Stimulated activated naive B cell treated with anti-CD40 and anti-IgM and Interleukin-4, amounts not matched to agents 10 μg/mL and 1 μg/mL and 100 μg/mL, for 72 hours (primary cell): ENCODE measurements at places on chromosomes 7 and 10.

DNA sequence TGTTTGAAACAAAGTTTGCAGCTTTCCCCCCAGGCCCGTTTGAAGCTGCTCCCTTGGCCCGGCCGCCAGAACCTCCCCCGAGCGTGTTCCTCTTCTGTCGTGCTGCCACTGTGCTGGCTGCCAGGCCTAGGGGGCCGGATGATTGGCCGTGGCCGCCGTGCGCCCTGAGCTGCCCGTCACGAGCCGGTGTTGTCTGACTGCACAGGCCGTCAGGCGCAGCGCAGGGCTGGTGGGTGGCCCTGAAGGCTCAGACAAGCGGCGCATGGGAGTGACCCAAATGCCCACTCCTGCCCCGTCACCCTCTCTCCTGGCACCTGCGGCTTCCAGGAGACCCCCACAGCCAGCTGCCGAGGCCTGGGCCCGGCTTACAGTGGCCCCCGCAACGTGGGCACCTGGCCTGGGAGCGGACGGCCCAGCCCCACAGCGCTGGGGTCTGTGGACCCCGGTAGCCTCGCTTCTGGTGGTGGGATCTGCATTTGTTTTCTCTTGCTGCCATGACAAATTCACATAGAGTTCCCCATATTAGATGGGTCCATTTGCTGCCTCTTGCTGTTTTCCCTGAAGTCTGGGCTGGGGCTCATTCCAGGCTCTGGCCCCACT lies 13.1 kb downstream of the JAKMIP3 start:
- peaks cover 18% of the 10 kb centered on the region for H3K27me3 ChIP-seq
- H3K27ac ChIP-seq, result no peak overlapping the region
- H3K4me3 ChIP-seq, result no peak overlapping the region
- no peaks in the 10 kb centered on the region for H3K36me3 ChIP-seq
- no peak for DNase-seq
- H3K4me1 ChIP-seq, result no peaks in the 10 kb centered on the region

DNA sequence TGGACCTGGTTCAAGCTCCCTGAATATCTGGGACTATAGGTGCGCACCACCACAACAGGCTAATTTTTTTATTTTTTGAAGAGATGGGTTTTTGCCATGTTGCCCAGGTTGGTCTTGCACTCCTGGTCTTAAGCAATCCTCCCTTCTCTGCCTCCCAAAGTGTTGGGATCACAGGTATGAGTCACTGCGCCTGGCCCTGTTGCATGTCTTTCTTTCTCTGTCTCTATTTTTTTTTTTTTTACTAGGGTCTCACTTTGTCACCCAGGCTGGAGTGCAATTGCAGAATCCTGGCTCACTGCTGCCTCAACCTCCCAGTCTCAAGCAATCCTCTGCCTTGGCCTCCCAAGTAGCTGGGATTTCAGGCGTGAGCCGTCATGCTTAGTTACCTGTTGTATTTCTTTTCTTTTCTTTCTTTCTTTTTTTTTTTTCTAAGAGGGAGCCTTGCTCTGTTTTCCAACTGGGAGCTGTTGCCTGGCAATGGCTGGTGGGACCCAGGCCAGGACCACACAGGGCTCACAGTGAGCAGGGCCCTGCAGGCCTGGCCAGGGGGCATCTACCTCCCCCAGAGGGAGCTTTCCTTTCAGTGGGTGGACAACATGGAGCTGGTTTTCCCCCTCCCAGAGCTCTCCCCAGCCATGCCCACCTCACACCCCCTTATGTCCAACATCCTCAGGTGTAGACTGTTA lies 6.0 kb downstream of the MYL7 start:
- no peaks in the 10 kb centered on the region for H3K27me3 ChIP-seq
- H3K4me1 ChIP-seq, result no peaks in the 10 kb centered on the region
- no peak overlapping the region for H3K27ac ChIP-seq

DNA sequence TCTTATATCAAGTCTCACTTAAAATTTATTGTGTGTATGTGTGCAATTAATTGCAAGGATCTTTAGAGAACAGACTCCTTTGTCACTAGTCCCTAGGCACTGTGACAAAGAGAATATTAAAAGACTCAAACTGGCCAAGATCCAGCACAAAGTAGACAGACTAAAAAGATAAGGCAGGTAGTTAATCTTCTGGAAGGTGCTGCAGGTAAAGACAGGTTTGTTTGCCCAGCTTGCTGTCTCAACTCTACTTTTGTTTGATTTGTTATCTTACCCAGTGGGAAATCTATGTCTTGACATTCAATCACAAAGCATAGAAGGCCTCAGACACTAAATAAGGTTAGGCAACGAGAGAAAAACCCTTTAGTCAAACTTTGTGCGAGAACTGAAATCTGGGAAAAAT lies 807.9 kb upstream of the LRRN3 start:
- H3K36me3 ChIP-seq, result no peaks in the 10 kb centered on the region
- H3K4me3 ChIP-seq, result no peak overlapping the region
- no peak overlapping the region for H3K27ac ChIP-seq
- DNase-seq, result no peak

- no peaks in the 10 kb centered on the region for H3K4me1 ChIP-seq
- H3K27ac ChIP-seq, result no peak overlapping the region
- H3K4me3 ChIP-seq, result no peak overlapping the region
- DNase-seq, result no peak
- no peaks in the 10 kb centered on the region for H3K27me3 ChIP-seq
- no peaks in the 10 kb centered on the region for H3K36me3 ChIP-seq
Measured at GRCh38 chr7:122572706-122573105, 126.2 kb downstream of the RNF133 start.

GRCh38 chr10:70417568-70417967 lies 13.6 kb downstream of the EIF4EBP2 start:
- H3K27me3 ChIP-seq, result no peaks in the 10 kb centered on the region
- H3K4me1 ChIP-seq, result peaks cover 35% of the 10 kb centered on the region
- H3K27ac ChIP-seq, result no peak overlapping the region
- peaks cover 22% of the 10 kb centered on the region for H3K36me3 ChIP-seq
- DNase-seq, result no peak
- H3K4me3 ChIP-seq, result no peak overlapping the region

GRCh38 chr10:46329690-46330016 lies 42.9 kb downstream of the ANTXRL start:
- peaks cover 10% of the 10 kb centered on the region for H3K27me3 ChIP-seq
- no peak overlapping the region for H3K4me3 ChIP-seq
- no peak overlapping the region for H3K27ac ChIP-seq
- no peak for DNase-seq

DNA sequence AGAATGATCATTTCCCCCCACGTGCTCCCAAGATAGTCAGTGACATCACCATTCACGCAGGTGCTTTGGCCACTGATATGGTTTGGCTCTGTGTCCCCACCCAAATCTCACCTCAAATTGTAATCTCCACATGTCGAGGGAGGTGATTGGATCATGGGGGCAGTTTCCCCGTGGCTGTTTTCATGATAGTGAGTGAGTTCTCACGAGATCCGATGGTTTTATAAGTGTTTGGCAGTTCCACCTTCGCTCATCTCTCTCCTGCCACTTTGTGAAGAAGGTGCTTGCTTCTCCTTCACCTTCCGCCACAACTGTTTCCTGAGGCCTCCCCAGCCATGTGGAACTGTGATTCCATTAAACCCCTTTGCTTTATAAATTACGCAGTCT lies 205.4 kb upstream of the SH2B2 start:
- no peak overlapping the region for H3K27ac ChIP-seq
- DNase-seq, result no peak
- H3K4me1 ChIP-seq, result peaks cover 15% of the 10 kb centered on the region
- H3K4me3 ChIP-seq, result no peak overlapping the region
- H3K27me3 ChIP-seq, result no peaks in the 10 kb centered on the region

- no peak for DNase-seq
- no peaks in the 10 kb centered on the region for H3K27me3 ChIP-seq
- no peaks in the 10 kb centered on the region for H3K36me3 ChIP-seq
- H3K4me3 ChIP-seq, result no peak overlapping the region
Measured at GRCh38 chr7:16365952-16366351, 55.4 kb downstream of the CRPPA start.

DNA sequence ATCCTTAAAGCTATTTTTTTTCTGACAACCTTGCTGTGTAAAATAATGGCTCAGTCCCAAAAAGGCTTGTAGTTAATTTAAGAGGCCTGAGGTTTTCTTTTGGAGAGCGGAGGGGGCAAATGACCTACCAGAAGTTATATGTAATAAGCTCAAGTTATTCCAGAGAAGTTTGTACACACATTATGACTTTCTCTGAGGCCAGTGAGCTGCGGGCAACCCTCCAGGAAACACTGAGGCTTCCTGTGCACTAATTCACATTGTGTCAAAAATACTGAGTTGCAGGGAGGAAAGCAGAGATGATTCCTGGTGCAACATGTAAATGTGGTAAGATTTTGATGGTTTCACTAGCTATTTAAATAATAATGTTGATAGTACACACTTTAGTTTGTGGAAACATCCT lies 188.6 kb downstream of the DIP2C start:
- DNase-seq, result no peak
- no peak overlapping the region for H3K4me3 ChIP-seq
- no peaks in the 10 kb centered on the region for H3K36me3 ChIP-seq
- H3K27ac ChIP-seq, result no peak overlapping the region
- H3K4me1 ChIP-seq, result peaks cover 8% of the 10 kb centered on the region

- peaks cover 45% of the 10 kb centered on the region for H3K4me1 ChIP-seq
- no peak for DNase-seq
- peaks cover 2% of the 10 kb centered on the region for H3K36me3 ChIP-seq
Measured at GRCh38 chr7:148334959-148335577, 255.5 kb upstream of the C7orf33 start.

DNA sequence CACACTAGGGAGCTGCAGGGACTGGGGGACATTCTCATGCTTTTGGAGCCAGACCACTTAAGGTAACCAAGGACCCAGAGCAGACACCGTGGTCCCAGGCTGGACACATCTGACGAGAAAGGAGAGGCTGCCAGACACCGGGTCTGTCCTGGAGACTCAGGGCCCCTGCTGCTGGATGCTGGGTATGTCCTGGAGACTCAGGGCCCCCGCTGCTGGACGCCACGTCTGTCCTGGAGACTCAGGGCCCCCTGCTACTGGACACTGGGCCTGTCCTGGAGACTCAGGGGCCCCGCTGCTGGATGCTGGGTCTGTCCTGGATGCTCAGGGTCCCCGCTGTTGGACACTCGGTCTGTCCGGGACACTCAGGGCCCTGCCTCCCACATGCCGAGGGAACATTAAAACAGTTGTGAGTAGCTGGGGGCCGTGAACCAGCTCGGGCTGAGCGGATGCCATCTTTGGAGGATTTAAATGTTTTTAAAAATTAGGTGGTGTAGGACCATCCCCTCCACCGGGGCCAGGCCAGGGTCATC lies 249.7 kb downstream of the DNAJB6 start:
- peaks cover 69% of the 10 kb centered on the region for H3K27me3 ChIP-seq
- no peak for DNase-seq
- no peak overlapping the region for H3K27ac ChIP-seq
- no peaks in the 10 kb centered on the region for H3K36me3 ChIP-seq
- no peak overlapping the region for H3K4me3 ChIP-seq

DNA sequence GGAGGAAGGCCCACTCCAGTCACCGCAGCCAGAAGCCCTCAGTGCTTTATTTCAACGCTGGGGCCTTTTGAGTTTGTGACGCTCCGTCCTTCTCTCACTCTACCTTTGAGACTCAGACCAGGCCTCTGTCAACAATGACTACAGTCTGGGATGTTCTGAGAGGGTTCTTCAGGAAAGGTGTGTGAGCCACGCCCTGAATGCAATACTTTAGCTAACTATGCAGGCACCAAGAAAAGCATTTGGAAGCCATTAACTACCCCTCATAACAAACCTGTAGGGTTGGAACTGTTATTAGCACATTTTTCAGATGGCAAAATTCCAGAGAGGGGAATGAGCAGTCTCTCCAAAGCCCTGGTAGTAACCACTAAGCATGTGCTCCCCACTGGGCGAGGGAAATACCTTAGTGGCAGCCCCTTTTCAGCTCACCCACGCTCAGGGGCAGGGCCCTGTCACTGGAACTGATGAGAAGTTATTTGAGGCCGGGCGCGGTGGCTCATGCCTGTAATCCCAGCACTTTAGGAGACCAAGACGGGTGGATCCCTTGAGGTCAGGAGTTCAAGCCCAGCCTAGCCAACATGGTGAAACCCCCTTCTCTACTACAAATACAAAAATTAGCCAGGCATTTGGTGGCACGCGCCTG lies 5.7 kb upstream of the ARPC1B start:
- no peaks in the 10 kb centered on the region for H3K27me3 ChIP-seq
- H3K36me3 ChIP-seq, result peaks cover 36% of the 10 kb centered on the region
- H3K27ac ChIP-seq, result no peak overlapping the region
- no peak overlapping the region for H3K4me3 ChIP-seq
- DNase-seq, result no peak

DNA sequence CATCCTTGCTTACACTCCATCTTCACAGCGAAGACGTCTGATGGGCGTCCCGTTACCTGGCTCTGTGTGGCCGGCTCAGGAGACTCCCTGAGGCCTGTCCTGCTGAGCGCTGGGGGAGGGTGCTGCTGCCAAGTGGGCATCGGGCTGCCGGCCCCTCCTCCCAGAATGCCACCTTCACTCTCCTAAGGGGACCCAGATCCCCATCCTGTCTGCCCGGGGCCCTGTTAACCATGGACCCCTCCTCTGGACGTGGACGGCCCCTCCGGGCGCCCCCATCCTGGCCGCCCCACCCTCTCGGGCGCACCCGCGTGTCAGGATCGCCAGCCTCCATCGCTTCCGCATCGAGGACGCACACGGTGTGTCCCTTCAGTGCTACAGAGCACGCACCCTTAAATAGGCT lies 7.3 kb upstream of the FOXL3 start:
- no peaks in the 10 kb centered on the region for H3K4me1 ChIP-seq
- H3K36me3 ChIP-seq, result no peaks in the 10 kb centered on the region
- peaks cover 34% of the 10 kb centered on the region for H3K27me3 ChIP-seq
- H3K4me3 ChIP-seq, result no peak overlapping the region

DNA sequence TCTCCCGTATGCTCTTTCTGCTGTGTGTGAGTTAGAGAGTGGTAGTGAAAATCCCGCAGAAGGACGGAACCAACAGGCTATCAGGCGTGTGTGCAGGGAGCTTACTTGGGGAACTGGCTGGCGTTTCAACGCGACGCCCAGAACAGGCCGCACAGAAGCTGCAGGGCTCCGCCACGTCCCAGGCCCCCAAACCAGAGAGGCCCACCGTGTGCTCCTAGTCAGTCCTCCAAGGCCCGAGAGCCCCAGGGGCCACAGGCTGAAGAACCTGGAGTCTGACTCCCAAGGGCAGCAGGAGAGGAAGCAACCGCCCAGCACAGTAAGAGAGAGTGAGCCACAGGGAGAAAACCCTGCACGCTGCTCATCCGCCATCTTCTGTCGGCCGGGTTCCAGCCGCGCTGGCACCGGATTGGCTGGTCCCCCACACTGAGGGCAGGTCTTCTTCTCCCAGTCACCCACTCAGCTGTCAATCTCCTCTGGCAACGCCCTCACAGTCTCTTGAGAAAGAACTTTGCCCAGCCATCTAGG lies 730.6 kb upstream of the VSTM2A start:
- DNase-seq, result no peak
- H3K27me3 ChIP-seq, result no peaks in the 10 kb centered on the region
- H3K4me3 ChIP-seq, result no peak overlapping the region

- no peak overlapping the region for H3K27ac ChIP-seq
- peaks cover 14% of the 10 kb centered on the region for H3K36me3 ChIP-seq
- no peaks in the 10 kb centered on the region for H3K27me3 ChIP-seq
- H3K4me1 ChIP-seq, result peaks cover 16% of the 10 kb centered on the region
- H3K4me3 ChIP-seq, result no peak overlapping the region
Measured at GRCh38 chr10:101375076-101375475, 21.1 kb downstream of the BTRC start.

- no peak overlapping the region for H3K4me3 ChIP-seq
- H3K36me3 ChIP-seq, result no peaks in the 10 kb centered on the region
- DNase-seq, result no peak
Measured at GRCh38 chr10:32104622-32105509, 48.6 kb upstream of the KIF5B start.
